NCI-H1436 (cell line): ENCODE measurements at places on chromosomes 3 and 15.

DNA sequence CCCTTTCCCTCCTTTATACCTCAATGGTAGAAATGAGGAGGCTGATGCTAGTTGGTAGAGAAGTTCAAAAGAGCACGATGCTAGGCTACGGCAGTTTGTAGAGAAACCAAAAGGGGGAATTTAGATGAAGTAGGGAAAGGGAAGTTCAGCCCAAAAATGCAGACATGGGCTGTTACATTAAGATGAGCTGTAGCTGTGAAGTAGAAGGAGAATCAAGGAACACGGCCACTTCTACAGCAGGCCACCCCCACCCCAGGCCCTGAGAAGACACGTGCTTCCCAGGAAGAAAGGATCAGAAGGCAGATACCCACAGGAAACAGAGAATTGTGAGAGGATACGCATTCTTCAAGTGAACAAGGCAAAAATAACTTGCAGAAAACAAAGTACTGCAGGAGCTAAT lies 2.1 kb upstream of the PARP14 start:
- DNase-seq: no peak

DNA sequence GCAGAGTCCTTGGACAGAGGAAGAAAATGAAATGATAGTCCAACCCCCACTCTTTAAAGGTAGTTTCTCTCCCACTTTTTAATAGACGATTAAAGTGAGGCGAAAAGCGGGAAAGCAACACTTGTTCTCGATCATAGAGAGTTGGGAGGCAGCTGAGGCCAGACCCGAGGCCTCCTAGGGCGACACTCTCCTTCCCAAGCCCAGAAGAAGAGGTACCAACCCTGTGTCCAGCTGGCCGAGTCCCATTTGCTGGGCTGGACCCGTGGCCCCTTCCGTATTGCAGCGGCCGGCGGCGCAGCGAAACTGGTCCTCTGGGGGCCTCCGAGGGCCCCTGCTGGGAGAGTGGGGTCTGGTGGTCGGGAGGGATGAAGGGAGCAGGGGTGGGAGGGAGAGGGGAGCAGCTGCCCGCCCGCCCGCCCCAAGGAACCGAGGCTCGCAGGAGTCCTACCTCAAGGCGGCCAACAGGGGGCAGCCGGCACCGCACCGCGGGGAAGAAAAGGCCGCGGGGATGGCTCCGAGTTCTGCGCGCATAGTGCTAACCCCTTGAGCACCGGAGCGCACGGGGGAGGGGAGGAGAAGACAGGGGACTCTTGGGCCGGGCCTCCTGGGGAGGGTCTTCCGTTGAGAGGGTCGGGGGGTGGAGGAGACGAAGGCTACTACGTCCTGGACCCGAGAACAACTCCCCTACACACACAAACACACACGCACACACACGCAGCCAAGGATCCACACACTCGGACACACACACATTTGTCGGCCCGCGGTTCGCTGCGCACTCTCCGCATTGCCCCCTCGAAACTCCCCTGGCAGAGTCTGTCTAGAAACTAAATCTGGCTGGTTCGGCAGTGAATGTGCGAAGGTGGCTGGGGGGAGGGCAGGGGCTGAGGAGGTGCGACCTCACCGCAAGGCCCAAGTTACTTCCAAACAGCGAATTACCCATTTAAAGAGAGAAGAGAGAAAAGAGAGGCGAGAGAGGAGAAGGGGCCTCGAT lies 2.0 kb downstream of the WNT5A start:
- DNase-seq: no peak

DNA sequence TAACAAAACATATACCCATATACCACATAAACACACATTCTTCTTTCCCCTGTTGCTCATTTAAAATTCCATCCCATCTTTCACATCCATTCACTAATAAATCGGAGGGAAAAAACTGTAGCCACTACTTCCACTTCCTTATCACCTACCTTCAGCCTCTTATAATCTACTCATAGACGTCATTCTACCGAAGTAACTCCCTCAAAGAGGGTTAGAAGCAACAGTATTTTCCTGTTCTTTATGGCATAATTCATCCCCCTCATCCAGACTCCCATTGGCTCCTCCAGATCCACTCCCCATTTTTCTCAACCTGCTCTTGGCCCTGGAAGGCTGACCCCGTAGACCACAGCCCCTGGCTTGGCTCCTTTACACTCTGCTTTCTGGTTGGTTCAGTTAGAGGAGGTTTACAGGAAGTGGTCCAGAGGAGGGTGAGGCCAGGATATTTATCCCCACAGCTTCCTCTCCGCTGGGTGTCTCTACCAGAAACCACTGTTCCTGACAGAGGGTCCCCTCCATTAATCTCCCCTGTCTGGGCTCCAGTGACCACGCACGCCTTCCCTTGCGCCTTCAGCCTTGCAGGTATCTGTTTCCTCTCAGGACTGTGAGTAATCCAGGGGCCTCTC lies 46.3 kb downstream of the FMN1 start:
- DNase-seq: no peak

DNA sequence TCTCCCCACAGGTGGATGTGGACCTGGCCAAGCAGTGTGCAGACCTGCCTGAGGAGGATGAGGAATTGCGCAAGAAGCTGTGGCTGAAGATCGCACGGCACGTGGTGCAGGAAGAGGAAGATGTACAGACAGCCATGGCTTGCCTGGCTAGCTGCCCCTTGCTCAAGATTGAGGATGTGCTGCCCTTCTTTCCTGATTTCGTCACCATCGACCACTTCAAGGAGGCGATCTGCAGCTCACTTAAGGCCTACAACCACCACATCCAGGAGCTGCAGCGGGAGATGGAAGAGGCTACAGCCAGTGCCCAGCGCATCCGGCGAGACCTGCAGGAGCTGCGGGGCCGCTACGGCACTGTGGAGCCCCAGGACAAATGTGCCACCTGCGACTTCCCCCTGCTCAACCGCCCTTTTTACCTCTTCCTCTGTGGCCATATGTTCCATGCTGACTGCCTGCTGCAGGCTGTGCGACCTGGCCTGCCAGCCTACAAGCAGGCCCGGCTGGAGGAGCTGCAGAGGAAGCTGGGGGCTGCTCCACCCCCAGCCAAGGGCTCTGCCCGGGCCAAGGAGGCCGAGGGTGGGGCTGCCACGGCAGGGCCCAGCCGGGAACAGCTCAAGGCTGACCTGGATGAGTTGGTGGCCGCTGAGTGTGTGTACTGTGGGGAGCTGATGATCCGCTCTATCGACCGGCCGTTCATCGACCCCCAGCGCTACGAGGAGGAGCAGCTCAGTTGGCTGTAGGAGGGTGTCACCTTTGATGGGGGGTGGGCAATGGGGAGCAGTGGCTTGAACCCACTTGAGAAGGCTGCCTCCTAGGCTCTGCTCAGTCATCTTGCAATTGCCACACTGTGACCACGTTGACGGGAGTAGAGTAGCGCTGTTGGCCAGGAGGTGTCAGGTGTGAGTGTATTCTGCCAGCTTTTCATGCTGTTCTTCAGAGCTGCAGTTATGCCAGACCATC lies 8.6 kb downstream of the VPS18 start:
- no peak for DNase-seq

- DNase-seq: no peak
These were observed 6.7 kb upstream of the SQOR start for GRCh38 chr15:45628136-45628535.

DNA sequence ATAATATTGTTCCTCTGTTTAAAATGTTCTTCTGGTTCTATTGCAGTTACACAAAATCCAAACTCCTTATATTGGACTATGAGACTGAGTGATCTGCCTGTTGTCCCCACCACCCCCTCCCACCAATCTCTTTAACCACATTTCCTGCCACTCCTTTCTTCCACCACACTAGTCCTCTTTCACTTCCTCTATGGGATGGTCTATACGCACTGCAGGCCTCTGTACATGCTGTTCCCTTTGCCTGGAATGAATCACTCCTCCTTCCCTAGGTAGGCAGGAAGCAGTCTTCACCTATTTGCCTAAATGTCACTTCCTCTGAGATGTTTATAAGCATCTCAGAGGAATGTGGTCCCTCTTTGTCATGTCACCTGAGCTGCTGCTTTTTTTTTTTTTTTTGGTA lies 4.0 kb downstream of the MAP2K1 start:
- no peak for DNase-seq

GRCh38 chr3:112321867-112322652 lies 10.9 kb upstream of the CD200 start:
- DNase-seq: no peak

GRCh38 chr3:61132062-61132461 lies 119.2 kb downstream of the FHIT start:
- DNase-seq: no peak

GRCh38 chr15:62626903-62627302 lies 415.6 kb upstream of the TPM1 start:
- DNase-seq: no peak

DNA sequence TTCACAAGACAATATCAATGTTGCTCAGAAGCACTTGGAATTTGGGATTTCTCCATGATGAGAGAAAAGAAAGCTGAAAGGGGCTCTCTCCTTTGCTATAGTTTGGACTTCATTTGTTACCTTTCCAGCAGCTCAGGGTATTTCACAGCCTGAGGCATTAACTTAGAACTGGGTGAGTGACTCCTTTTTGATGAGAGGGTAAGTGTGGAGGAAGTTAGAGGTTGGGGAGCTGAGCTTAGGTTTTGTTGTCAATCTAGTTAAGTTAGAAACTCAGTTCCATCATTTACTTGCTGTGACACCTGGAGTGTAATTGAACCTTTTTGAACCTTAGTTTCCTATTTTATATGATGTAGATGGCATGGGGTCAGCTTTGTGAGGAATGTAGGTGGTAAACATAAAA lies 359.1 kb downstream of the PDCD6IP start:
- DNase-seq: no peak

GRCh38 chr15:65101411-65101890 lies 13.5 kb downstream of the UBAP1L start:
- DNase-seq: peak; percentile 24

DNA sequence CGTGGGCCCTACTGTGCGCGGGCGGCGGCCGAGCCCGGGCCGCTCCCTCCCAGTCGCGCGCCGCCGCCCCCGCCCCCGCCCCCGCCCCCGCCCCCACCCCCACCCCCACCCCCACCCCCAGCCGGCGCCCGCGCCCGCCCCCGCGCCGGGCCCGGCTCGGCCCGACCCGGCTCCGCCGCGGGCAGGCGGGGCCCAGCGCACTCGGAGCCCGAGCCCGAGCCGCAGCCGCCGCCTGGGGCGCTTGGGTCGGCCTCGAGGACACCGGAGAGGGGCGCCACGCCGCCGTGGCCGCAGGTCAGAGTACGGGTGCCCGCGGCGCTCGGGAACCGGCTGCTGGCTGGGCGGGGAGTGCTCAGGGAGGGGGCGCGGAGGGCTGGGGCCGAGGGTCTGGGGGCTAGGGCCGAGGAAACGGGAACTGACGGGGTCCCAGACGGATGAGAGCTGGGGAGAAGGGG lies 1.1 kb upstream of the PPARG start:
- DNase-seq: no peak

DNA sequence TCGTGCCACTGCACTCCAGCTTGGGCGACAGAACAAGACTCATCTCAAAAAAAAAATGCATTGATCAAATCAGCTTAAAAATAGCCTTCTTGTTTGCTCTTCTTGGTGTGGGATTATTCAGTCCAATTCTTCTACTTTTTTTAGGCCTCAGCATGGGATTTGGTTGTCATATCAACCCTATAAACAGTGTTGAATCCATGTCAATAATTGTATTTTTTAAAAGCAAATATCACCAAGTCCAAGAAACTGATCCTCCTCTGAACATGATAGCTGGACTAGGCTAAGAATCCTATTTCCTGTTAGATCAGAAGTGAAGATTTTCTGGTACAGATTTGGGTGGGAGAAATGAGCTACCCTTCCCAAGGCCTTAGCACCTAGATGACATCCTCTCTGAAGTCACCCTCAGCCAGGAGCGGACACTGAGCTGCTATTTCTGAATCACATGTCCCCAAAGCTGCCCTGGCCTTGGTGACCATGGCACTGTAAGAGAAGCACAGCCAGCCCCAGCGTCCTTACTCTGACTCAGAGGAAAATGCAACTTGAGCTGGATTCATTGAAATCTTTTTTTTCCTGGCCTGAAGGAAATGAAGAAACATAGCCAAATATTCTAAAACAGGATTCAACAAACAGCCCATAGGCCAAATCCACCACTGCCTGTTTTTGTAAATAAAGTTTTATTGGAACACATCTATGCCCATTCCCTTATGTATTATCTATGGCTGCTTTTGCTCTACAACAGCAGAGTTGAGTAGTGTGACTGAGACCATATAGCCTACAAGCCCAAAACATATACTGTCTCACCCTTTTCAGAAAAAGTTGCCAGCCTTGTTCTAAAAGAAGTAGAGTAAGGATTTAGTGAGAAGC lies 215.9 kb upstream of the CTDSPL start:
- DNase-seq: no peak

DNA sequence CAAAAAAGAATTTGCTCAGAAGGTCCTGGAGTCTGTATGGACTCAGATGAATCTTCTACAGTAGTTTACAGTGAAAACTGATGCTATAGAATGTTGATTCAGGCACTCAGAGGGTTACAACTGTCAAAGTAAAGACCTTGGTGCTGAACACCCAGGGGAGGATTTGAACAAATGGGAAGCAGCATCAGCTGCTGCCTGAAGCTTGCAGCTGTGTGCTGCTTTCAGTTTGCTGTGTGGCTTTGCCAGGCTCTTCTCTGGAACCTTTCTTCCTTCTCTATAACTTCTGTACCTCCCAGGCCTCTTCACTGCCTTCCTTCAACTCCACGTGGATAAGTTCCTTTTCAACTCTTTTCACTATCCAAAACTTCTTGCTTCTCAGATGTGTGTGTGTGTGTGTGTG lies 214.2 kb downstream of the GRM7 start:
- peak; percentile 11 for DNase-seq

GRCh38 chr15:35173444-35174118 lies 88.5 kb upstream of the NANOGP8 start:
- DNase-seq: no peak

- DNase-seq: no peak
These were observed 5.5 kb upstream of the BMF start for GRCh38 chr15:40114218-40114617.

DNA sequence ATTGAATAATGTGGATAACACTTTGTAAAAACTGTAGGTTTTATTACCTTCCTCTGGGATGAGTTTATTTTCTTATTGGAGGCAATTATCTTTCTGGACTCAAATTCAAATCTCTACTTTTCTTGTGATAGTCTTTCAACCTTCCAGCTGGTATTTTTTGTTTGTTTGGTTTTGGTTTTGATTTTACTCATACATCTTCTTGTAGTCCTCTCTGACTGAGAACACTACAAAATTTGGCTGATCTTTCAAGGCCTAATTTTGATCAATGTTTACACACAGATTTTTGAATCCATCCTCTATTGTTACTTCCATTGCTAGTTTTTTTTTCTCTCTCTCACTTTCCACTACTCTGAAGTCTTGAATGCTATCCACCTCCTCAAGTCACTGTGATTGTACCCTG lies 303.8 kb upstream of the NECTIN3 start:
- no peak for DNase-seq
